ENCODE measurements at places on chromosomes 7 and 10.

DNA sequence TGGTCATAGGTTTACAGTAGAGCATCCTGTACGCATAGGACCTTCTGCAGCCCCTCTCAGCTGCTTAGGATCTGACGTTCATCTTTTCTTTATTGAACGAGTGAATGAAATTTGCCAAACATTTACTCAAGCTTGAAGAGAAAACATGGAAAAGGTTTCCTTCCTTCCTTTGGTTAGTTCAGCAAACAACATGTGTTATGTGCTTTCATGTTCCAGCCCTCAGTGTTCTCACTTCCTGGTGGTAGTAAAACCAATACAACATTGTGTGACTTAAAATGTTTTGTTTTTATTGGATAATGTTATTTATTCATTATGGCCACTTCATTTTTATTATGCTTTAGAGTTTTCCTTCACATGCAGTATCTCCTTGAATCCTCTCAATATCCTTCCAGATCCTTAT lies 1.4 kb upstream of the CDCA7L start:
- DNase-seq = no peak

DNA sequence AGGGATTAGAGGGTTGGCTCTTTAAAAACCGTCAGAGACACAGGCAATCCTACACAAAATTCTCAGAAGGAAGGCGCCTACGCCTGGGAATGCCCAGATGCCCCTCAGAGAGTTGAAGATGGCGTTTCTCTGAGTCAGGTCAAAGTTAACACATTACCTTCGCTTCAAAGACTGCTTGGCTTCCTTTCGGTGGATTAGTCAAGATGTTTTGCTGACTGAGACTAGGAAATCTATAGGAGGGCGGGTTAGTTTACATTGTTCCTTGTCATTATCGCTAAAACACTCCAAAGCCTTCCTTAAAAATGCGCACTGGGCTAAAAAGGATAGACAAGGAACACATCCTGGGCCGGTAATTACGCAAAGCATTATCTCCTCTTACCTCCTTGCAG lies 995 bp upstream of the CFTR start:
- DNase-seq = no peak

DNA sequence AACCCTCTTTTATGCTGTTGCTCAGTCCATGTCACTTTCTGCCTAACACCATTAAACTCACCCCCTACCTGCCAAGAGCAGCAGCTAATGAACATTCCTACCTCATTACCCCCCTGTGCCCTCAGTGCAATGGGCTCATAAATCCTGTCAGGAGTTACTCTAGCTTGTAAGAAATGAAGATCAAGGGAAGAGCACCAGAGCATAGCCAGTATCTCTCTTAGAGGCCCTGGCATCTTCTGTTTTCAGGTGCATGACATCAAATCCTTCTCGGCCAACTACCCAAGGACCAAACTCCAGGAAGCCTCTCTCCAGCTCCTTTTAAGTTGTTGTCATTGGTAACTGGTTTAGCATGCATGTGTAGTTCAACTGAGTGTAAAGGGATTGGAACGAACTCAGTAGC lies 75.1 kb downstream of the FOXI2 start:
- no peak for DNase-seq

- DNase-seq = peak; percentile 76
Measured at GRCh38 chr10:32692174-32692573, 246.2 kb downstream of the CCDC7 start.

DNA sequence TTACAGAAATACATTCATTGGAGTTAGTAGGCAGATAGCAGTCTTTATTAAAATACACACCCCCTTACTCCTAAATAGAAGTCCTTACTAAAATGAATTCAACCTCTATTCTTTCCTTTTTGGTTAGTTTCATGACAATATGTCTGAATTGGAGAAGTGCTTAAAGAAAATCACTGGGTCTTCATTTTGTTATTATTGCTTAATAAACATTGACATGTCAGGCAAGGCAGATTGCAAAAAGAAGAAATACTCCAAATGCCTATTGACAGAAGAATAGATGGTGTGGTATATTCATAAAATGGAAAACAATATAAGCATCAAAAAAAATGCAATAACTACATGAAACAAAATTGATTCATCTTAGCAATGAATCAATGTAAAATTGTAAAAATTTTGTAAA lies 135.5 kb downstream of the TMEM26 start:
- no peak for DNase-seq

GRCh38 chr10:104862-105565 lies 30.2 kb upstream of the ZMYND11 start:
- DNase-seq = no peak

DNA sequence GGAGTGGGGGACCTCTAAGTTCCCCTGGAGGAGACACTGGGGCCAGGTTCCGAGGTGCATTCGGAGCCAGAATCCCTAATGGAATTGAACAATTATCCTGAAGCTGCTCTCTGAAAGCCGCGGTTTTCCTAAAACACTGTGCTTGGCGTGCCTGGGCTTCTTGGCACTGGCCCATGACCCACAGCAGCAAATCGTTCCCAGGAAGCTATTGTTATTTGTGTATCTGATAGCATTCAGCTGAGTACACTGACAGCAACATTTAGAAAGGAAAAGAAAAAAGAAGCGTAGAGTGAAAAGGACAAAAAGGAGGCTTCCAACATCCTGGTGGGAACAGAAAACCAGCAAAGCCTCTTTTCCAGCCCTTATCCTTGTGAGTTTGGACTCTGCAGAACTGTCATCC lies 339.8 kb downstream of the FRMD4A start:
- no peak for DNase-seq

DNA sequence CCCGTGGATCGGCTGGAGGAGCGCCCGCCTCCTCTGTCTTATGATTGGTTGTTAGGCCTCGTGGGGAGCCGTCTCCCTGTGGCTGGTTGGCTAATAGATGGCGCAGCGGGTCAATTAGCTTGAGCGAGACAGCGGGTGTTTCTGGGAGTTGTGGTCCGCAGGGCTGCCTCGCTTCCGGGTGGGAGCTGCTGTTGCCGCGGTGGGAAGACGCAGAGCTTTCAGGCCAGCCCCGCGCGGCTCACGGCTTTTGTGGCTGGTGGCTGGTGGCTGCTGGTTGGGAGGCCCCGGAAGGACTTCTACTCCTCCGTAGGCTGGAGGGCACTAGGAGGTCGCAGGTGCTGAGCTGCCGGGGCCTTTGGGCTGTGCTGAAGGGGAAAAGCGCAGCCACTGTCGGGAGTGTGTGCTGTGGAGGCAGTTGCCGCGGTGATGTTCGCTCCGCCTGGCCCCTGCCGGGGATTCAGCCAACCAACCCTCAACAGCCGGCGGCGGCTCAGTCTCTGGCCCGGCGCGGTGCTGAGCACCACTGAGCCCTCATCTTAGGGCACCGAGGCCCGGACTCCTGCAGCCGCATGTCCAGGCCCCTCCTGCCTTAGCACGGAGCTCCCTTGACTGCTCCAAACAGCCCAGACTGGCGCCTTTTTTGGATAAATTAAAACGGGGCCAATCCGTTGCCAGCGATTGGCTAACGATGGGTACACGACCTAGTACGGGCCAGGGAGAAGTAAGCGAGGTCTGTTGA lies 652 bp upstream of the C10orf143 start:
- peak; percentile 91 for DNase-seq

GRCh38 chr7:108736221-108736891 lies 166.7 kb downstream of the DNAJB9 start:
- DNase-seq = no peak

DNA sequence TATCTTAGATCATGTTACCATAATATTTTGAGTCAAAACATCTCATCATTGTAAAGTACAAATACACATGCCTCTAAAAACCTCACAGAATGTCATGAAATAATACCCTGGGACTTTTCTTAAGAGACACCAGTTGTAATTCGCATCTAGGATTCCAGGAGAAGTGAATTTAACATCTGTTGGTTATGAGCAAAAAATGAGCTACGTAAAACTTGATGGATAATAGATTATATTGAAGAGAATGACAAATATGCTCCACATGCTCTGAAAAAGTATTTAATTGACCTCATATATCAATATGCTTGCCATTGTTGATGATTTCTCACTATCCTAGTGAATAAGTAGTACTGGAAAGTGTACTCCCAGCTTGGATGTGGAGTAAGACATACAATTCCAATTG lies 227.0 kb downstream of the BBS9 start:
- no peak for DNase-seq

GRCh38 chr7:81366546-81366945 lies 403.3 kb downstream of the HGF start:
- no peak for DNase-seq

GRCh38 chr10:60433684-60434083 lies 44.0 kb upstream of the ANK3 start:
- DNase-seq = no peak

DNA sequence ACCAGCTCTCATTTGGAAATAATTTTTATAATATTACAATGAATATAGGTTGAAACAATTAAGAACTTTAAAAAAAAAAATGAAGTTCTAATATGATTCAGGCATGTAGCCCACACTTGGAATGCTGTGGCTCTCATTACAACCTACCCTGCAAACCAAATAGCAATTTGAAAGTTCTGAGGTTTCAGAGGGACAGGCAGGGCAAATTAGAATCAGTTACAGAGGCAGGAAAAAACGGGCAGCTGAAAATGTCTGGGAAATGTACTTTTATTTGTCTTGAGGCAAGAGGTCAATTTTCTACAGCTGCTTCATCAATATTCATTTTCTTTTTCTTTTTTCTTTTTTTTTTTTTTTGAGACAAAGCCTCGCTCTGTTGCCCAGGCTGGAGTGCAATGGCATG lies 95.3 kb downstream of the PIP4K2A start:
- DNase-seq = no peak

GRCh38 chr10:105743343-105744056 lies 1102.4 kb downstream of the SORCS3 start:
- DNase-seq = no peak

- peak; percentile 29 for DNase-seq
Measured at GRCh38 chr7:29292886-29293658, 98.5 kb downstream of the CHN2 start.

- DNase-seq = no peak
Measured at GRCh38 chr7:145644426-145645134, 472.0 kb upstream of the CNTNAP2 start.

GRCh38 chr10:43731486-43731885 lies 82.8 kb upstream of the ZNF32 start:
- no peak for DNase-seq

DNA sequence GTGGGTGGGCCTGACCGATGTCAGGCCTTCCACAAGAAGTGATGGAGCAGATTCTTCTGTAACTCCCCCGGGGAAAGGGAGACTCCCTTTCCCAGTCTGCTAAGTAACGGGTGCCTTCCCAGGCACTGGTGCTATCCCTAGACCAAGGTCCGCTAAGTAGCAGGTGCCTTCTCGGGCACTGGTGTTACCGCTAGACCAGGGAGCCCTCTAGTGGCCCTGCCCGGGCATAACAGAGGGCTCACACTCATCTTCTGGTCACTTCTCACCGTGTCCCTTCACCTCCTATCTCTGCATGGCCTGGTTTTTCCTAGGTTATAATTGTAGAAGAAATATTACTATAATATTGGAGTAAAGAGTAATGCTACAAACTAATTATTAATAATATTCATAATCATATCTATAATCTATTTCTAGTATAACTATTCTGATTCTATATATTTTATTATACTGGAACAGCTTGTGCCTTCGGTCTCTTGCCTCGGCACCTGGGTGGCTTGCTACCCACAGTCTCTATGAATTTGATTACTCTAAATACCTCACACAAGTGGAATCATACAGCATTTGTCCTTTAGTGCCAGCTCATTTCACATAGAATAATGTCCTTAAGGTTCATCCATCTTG lies 1378.7 kb downstream of the XPNPEP1 start:
- DNase-seq = peak; percentile 20

GRCh38 chr7:112204499-112205342 lies 1.5 kb downstream of the DOCK4 start:
- peak; percentile 34 for DNase-seq

DNA sequence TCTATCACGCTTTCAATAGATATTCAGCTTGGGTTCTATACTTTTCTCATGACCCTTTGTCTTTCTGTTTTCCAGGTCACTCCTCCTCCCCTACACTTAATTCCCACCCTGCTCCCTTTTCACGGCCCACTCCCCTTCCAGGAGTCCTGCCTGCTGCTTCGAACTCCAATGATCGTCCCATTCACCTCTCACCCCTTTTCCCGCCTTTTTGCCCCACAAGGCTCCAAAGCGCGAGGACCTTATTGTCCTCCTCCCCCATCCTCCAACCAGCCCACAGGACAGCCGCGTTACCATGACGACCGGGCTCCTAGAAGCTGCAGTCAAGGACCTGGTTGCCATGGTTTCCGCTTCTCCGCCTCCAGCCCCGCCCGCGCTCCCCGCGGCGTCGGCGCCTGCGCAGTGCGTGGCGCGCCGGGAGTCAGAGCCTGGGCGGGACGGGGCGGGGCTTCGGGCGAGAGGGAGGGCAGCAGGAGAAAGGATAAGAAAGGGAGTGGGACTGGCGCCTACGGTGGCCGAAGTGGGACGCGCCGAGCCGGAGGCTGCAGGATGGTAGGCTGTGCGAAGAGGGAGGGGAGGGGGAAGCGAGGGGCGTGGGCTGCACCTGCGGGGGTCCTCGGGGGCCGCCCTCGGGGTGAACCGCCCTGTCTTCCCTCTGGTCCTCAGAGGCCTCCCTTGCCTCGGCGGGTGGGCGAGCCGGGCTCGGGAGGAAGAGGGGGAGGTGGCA lies at the start of gene AP1S1:
Gene AP1S1, plus strand, starts transcription at position 508 of the 724 bp plus-strand sequence. Its CDS starts 39 bp downstream, at position 547.
- DNase-seq = peak; percentile 92

GRCh38 chr10:93710333-93710909 lies 8.0 kb upstream of the FRA10AC1 start:
- DNase-seq = no peak

- no peak for DNase-seq
Measured at GRCh38 chr7:25625306-25625992, 397.2 kb upstream of the NPVF start.

GRCh38 chr10:70296406-70296899 lies 12.6 kb upstream of the NPFFR1 start:
- DNase-seq = no peak

GRCh38 chr10:62437696-62438095 lies 63.5 kb downstream of the ZNF365 start:
- peak; percentile 14 for DNase-seq

Measured in NCI-H526 treated with DMSO at 0.1 percent for 48 hours (cell line).